Right kidney (tissue), 9 donors: ENCODE measurements at places on chromosomes 3 and 15.
A peak's percentile ranks its signal among the peaks of the same experiment; 100 is the strongest.

GRCh38 chr15:57911247-57911646 lies 154.3 kb downstream of the ALDH1A2 start:
- peak; percentile 19 for DNase-seq

GRCh38 chr3:42865256-42865655 lies 10.4 kb downstream of the CYP8B1 start:
- no peak for DNase-seq

DNA sequence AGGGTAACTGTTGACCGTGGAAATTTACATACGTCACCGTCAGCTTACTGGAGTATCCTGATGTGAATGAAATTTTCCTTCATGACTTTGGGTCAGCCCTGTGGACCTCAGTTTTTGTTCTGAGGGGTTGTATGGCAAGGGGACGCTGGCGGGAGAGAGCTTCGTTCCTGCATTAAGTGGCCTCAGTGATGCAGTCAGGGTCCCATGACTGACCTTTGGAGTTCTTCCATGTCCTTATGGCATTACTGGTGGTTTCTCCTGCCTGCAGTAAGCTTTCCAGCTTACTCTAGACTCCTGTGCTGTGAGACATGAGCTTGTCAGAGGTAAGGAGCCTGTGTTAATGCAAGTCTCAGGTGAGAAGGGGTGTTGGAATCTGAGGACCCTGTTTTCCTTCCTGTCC lies 1.8 kb downstream of the CD276 start:
- DNase-seq, result no peak

- DNase-seq, result no peak
Observed at GRCh38 chr3:28612232-28612631, 263.6 kb upstream of the AZI2 start.

GRCh38 chr3:73924048-73924447 lies 299.3 kb upstream of the PDZRN3 start:
- DNase-seq, result no peak

GRCh38 chr3:139101396-139101795 lies 56.7 kb upstream of the PRR23C start:
- DNase-seq, result no peak

DNA sequence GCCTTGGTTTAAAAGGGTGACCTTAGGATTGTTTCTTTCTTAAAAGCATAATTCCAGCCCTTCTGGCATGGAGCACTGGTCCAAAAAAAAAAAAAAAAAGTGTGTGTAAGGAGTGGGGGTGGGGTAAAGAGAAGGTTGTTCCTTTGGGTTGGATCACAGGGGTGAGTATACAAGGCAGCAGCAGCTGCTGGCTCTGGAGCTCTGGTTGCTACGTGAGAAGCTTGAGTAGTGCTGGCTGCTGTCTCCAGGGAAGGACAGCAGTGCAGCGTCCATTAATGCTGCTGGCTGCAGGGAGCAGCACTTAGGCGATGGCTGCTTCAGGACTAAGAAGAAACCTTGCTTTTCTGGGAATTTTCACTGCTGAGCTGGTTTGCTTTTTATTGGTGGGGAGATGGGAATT lies 2.3 kb downstream of the SETD5 start:
- DNase-seq, result peak; percentile 34

- DNase-seq, result no peak
Observed at GRCh38 chr3:158152186-158152585, 42.3 kb downstream of the RSRC1 start.

GRCh38 chr3:13884851-13885703 lies 5.2 kb upstream of the WNT7A start:
- DNase-seq, result no peak

GRCh38 chr15:63165166-63165859 lies 8.0 kb upstream of the RPS27L start:
- DNase-seq, result no peak

DNA sequence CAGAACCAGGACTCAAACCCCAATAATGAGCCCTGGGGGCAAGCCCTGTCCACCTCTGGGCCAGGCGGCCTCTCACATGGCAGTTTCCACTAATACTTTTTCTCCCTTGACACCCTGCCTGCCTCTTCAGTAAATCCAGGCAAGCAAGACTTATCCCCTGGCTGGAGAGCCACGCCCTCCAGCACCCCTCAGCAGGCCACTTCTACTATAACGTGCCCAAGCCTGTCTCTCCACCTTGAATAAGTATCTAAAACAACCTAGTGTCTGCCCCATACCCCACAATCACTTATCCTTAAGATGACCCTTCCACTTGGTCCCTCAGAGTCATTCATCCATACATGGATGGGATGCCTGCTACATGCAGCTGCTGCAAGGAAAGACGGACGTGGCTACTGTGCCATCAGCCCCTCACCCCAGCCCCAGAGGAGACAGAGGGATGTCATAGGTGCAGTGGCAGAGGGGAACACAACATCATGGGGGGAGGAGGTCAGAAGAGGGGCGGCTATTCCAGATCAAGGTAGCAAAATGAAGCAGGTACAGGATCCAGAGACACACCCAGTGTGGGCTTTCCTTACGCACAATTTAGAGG lies 63.4 kb downstream of the LRIG1 start:
- DNase-seq, result no peak

DNA sequence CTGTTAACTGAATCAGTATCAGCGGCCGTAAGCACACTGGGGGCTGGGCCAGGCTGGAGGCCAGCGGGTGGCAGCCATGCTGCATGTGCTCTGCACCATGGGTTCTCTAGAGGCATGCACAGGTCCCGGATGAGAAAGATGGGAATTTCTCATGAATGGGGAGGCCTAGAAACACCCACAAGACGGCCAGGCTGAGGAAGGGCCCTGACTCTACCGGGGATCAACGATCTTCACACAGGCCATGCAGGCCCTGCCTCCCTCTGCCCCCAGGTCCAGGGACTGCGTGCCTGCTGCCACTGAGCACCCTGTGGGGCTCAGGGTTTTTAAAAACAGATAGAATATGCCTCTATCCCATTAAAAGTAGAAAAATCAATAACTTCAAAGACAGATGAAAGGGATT lies 32.7 kb downstream of the SLC41A3 start:
- no peak for DNase-seq

GRCh38 chr3:140736863-140737460 lies 59.1 kb downstream of the TRIM42 start:
- DNase-seq, result no peak

- no peak for DNase-seq
Observed at GRCh38 chr15:36210426-36210825, 369.0 kb upstream of the CDIN1 start.

DNA sequence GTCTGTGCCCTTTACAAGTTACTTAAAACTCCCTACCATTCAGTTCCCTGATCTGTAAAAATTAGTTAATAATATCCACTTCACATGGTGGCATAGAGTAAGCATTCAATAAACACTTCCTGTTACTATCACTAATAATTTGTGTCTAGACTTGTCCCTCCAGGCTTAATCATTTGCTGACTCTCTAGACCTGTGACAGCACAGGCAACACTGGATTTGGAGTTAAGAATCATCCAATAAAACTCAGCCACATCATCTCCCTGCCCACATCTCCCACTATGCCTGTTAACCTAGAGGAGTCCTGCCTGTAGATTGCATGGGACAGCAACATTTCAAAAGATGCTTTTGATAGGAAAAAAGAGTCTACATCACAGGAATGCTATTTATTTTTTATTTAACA lies 564.6 kb downstream of the MFSD1 start:
- DNase-seq, result no peak
